ENCODE measurements at places on chromosomes 1 and 21. TPM values are rescaled to one million over a fixed set of nuclear protein-coding genes. Genes with fewer than 3 reads are reported as not detected.

GRCh38 chr1:229075217-229075616, 195.7 kb upstream of the RAB4A start:
- peaks cover 14% of the 10 kb centered on the region for H3K4me1 ChIP-seq
- DNase-seq, result no peak
- no peak overlapping the region for H3K4me3 ChIP-seq
- no peaks in the 10 kb centered on the region for H3K36me3 ChIP-seq
- no peak overlapping the region for H3K27ac ChIP-seq
- no peaks in the 10 kb centered on the region for H3K27me3 ChIP-seq

Gene TNFSF18
- not detected for total RNA-seq

- H3K4me3 ChIP-seq, result no peak overlapping the region
- H3K27me3 ChIP-seq, result no peaks in the 10 kb centered on the region
- peaks cover 57% of the 10 kb centered on the region for H3K4me1 ChIP-seq
Observed at GRCh38 chr1:218459878-218460711, 115.0 kb downstream of the TGFB2 start.

GRCh38 chr1:47962750-47963492, 34.3 kb downstream of the TRABD2B start:
- peaks cover 5% of the 10 kb centered on the region for H3K4me1 ChIP-seq
- H3K4me3 ChIP-seq, result no peak overlapping the region
- no peaks in the 10 kb centered on the region for H3K36me3 ChIP-seq
- H3K27ac ChIP-seq, result peak overlapping the region; percentile 76
- no peaks in the 10 kb centered on the region for H3K27me3 ChIP-seq

Measured in gastrocnemius medialis (tissue), 4 donors.